ENCODE measurements at places on chromosomes 7 and 10.

- DNase-seq: no peak
Measured at GRCh38 chr10:49273626-49274025, 25.3 kb upstream of the C10orf71 start.

DNA sequence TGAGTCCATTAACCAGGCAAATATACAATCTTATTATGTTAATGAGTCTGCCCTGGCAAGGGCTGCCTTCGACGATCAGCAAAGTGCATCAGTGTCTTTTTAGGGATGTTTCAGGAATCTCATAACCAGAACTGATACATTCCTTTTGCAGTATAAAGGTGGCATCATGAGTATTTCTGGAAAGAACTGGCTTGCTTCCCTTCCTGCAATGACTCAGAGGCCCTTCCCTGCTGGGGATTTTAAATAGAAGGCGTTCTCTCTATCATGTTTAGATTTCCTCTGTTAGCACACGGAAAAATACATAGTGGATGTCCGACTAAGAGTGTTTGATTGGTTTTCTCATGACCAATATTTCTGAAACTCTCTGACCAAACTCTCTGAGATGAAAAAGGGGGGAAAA is 1.8 kb downstream of the NPS start:
- no peak for DNase-seq

DNA sequence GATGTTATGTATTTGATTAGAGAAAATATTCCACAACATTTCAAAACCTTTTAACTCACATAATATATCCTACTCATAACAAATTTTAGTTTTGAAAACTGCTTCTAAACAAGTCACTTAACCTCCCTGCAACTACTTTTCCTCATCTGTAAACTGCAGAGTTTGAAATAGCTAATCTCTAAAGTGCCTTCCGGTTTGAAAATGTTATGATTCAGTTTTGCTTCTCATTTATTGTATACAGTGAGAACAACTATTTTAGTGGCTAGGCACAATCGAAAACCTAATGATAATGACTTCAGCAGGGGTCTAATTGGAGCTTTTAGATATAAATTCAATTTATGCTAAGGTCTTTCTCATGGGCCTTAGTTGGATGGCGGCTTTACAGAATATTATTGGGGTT is 30.7 kb upstream of the TEX47 start:
- no peak for DNase-seq

DNA sequence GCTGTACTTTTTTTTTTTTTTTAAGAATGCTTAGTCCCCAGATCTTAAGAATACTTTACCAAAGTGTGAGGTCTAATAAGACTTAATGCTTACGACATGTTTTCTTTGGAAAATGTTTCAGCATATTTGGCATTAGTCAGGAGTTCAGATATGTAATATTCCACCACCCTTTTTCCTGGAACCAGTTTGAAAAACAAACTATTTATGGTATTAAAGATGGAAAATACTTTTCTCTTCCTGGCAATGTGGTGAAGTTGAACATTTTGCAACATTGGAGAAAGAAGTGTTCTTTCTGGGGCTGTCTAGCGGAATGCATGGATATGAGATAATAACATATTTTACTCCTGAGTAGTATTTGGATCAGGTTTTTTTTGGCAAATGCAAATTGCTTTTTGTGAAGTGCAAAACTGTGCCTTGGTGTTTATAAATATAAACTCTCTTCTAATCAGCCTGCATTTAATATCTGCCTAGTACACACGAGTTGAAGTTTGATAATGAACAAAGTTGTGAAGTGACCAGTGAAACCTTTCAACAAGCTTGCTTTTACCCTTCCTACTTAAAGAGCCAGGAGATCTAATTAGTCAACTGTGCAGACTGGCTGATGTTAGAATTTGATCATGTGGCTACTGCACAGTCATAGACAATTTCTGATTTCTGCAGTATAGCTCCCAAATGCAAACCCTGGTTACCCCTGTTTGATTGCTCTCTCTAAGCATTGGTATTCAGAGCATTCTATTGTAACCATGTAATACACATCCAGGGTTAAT is 20.9 kb downstream of the MAP3K8 start:
- no peak for DNase-seq

- peak; percentile 77 for DNase-seq
Measured at GRCh38 chr10:5557799-5558771, 33.3 kb downstream of the CALML3 start.

DNA sequence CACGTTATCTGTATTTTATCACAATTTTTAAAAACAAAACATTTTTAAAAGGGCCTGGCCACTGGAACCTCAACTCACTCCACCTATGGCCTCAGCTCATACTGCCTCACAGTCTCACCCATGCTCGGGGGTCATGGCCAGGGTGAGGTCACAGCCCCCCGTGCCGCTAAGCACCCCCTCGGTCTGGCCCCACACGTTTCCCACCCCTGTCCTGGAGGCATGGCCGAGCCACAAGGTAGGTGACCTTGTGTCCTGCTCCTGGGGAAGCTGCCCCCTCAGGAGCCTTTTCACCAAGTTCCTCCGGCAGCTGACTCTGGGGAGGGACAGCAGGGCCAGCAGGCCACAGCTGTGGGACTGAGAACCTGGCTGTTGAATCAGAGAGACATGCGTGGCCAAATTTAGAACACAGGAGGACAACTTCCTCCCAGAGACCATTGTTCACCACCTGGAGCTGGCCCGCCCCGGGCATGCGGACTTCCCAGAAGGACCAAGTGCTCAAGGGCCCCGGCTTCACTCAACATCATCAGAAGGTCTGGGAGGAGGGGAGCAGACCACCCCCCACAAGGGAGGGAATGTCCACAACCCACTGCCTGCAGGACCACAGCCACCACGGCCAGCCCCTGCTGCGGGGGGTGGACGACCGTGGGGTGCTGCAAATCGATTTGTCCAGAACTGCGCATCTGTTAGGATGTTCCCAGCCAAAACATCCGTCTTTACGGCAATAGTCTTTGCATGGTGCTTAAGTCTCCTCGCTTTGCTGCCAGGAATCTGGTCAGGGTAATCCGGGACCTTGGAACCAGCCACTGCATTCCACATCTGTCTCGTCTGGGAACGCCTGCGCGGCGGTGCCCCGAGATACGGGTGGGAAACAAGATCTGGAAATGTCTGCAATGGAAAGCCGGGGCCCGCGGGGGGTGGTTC is 48.6 kb upstream of the PDGFA start:
- DNase-seq: no peak

DNA sequence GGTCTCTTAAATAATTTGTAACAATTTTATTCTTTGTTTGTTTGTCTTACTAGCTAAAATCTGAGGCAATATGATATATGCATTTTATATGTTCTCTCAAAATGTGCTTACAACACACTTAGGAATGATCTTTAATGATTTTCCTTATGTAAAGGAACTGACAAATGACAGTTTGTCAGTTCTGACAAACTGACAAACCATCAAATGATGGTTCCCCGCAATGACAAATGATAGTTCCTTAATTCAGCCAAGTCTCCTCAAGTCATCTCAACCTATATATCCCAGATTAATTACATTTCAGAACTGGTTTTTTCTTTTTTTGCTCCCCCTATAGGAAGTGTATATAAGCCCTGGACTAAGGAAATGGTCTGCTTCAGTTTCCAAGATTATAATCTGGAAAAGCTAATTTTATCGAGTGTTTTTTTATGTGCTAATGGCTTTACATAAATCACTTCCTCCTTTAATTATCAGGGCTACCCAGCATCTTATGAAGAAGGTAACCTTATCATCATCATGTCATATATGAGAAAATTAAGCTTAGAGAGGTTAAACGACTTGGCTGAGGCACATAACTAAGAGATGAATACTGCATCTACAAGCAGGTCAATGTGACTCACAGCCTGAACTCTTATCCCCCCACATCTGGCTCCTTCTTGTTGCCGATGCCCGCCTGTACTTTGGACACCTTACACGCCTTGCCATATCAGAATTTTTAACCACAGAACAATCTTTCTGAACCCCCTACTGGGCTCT is 75.1 kb downstream of the RELN start:
- no peak for DNase-seq

GRCh38 chr7:66867198-66867790 is 53.7 kb upstream of the TMEM248 start:
- DNase-seq: no peak

- no peak for DNase-seq
Measured at GRCh38 chr7:135158874-135159273, 11.0 kb downstream of the TMEM140 start.

GRCh38 chr10:5184987-5185775 is at the start of gene AKR1C8:
Gene AKR1C8 (minus strand): TSS chr10:5185150. CDS start chr10:5185104, 46 bp downstream.
- no peak for DNase-seq
